ENCODE measurements at places on chromosomes 1 and 21.

DNA sequence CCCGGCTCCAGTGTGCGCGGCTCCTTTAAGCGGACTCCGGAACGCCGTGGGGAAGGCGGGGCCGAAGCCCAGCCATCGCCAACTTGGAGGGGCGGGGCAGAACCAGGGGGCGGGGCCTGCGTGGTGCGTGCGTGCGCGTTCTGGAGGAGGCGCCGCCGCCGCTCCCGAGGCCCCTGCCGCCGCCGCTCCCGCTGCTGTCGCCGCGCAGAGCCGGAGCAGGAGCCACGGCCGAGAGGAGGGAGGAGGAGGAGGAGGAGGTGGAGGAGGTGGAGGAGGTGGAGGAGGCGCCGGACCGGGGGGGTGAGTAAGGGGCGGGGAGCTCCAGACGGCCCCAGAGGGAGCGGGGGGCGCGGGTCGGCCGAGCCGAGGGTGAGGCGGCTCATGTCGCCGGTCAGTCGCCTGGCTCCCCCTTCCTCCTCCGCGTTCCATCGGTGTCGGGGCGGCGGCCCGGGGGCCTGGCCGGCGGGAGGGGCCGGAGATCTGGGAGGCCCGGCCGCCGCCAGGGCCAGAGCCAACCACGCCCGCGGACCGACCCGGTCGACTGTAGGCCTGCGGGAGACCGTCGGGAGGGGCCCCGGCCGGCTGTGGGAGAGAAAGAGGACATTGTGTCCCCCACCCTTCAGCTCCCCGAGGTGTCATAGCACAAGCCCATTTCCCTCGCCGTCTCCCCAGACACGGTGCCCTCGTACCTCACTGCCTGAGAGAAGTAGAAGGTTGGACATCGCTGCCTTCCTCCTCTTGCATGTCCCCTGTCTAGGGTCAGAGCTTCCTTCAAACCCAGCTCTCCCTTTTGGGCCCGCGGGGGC, at the start of gene RAP1A:
TSS of gene RAP1A (plus strand) at position 155 of the 806 bp plus-strand sequence. CDS start 71,572 bp downstream, outside the sequence.
- peak; percentile 87 for DNase-seq

GRCh38 chr1:182621906-182622305, 17.7 kb upstream of the RGS16 start:
- DNase-seq: no peak

DNA sequence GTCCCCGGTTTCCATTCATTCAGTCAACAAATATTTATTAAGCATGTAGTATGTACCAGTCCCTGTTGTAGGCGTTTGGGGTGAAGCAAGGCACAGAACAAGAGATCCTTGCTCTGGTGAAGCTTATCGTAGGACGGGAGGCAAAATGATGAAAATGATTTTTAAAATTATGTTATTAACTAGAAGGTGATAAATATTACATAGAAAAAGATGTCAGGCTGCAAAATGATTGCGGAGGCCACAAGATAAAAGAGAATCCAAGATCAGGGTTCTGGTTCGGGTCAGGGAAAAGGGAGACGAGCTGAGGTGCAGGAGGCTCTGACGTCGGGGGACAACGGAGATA, 602 bp upstream of the CGN start:
- DNase-seq: no peak

GRCh38 chr1:170749959-170750358, 86.0 kb downstream of the PRRX1 start:
- DNase-seq: no peak

DNA sequence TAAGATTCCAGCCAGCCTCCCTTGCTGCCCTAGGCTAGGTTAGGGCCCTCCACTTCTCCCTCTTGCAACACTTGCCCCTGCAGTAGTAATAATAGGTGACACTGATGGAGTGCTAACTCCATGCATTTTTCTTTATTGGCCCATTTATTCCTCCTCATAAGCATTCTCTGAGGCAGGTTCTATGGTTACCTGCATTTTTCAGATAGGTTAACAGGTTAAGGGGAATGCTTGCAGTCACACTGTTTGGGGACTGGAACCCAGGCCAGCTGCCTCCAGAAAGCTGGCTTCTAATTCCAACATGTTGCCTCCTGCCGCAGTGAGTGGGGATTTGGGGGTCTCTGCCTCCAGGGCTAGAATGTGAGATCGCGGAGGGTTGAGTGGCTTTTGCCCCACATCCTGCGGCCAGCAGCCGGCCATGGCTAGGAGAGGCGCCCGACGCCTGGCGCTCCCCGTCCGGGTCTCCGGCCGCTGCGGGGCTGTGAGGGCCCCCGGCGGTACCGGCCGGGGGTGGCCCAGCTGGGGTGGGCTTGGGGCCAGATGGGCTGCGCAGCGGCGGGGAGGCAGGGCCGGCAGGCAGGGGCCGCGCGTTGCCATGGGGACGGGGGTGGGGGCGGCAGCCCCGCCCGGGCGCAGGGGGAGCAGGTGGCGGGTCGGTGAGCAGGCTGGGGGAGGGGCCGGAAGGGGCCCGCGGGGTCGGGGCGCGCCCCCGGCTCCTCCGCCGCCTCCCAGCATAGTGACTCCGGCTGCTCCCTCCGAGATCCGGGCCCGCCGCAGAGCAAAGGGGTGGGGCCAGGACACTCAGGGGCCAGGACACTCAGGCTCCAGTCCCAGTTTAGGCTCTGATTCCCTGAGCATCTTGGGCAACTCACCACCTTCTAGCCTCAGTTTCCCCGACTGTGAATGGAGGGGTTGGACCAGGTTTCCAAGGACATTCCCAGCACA, 68.4 kb upstream of the SSBP3 start:
- no peak for DNase-seq

GRCh38 chr21:42443876-42444744, 40.4 kb downstream of the UBASH3A start:
- DNase-seq: no peak
